Naive B cell (primary cell): ENCODE measurements at places on chromosomes 3 and 15. TPM values are rescaled to one million over a fixed set of nuclear protein-coding genes. Genes with fewer than 3 reads are reported as not detected.

GRCh38 chr3:83074485-83074884 lies 1313.0 kb upstream of the GBE1 start:
- H3K27me3 ChIP-seq: no peaks in the 10 kb centered on the region
- H3K36me3 ChIP-seq: no peaks in the 10 kb centered on the region
- no peaks in the 10 kb centered on the region for H3K4me1 ChIP-seq
- no peak for DNase-seq
- H3K27ac ChIP-seq: no peak overlapping the region

DNA sequence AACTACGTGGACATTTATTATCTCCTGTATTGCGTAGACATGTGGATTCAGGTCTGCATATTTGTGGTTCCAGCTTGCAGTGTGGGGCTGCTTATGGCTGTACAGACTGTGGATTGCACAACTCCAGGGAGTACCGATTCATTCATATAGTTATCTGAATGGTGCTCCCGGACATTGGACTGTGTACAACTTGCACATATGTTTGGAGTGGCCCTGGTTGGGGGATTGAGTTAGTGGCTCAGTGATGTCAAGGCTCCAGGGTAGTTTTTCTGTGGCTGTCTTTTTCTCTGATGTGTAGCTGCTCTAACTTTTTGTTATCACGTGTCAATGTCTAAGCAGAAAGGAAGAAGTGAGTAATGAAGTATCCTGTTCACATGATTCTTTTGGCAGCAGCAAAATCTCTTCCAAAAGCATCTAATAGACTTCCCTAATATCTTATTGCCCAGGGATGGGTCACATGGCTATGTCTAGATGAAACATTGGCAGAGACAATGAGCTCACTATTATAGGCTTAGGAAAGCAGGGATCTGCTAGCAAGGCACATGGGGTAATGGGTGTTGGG lies 15.8 kb downstream of the ST3GAL6 start:
- H3K27me3 ChIP-seq: peaks cover 4% of the 10 kb centered on the region
- H3K27ac ChIP-seq: no peak overlapping the region
- no peaks in the 10 kb centered on the region for H3K36me3 ChIP-seq
- no peaks in the 10 kb centered on the region for H3K4me1 ChIP-seq
- DNase-seq: no peak
- no peak overlapping the region for H3K4me3 ChIP-seq

MYH15 gene
- polyA plus RNA-seq: 0.05 TPM

DNA sequence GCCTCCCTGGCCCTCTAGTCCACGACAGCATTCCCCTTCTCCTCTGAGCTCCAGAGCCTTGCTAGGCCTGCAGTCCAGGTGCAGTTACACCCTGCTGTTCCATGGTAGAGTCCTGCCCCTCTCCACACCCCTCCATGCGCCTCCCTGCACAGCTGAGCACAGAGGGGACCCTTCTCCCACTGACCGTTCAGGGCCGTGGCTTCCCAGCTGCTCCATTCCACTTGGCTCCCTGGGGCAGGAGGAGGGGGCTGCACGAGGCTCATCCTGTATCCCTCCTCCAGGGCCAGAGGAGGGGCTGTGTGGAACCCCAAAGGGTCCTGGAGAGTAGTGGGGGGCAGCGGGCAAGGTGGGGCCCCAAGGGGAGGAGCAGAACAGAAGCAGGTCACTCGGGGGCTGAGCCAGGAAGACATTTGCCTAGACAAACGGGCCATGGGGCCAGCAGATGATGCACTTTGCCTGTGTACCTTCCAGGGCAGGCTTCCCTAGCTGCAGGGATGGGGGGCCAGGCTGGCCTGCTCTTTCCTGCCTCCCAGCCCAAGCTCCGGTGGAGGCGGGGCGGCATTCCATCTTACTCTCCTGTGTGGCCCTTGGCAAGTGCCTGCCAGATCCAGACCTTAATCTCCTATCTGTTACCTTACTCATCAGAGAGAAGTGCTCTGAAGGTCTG lies 20.7 kb upstream of the GOLGA6C start:
- no peak for DNase-seq
- H3K27me3 ChIP-seq: peaks cover 20% of the 10 kb centered on the region
- H3K27ac ChIP-seq: no peak overlapping the region
- H3K36me3 ChIP-seq: no peaks in the 10 kb centered on the region

XXYLT1 gene
- 3.6 TPM for polyA plus RNA-seq

DNA sequence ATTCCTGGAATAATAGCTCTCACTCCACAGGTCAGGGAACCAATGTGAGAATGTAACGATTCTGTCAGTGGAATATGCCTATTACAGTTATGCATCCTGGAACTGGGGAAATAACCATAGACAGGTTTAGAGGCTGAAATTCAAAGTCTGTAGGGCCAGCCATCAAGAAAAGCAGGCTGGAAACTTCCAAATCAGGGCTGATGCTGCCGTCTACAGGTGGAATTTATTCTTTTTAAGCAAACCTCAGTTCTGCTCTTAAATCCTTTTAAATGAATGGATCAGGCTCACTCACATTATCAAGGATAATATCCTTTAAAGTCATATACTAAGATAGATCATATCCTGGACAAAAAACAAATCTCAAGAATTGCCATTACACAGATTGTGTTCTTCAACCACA lies 699.8 kb downstream of the NR2F2 start:
- no peaks in the 10 kb centered on the region for H3K36me3 ChIP-seq
- DNase-seq: no peak
- no peaks in the 10 kb centered on the region for H3K27me3 ChIP-seq
- no peak overlapping the region for H3K27ac ChIP-seq
- H3K4me3 ChIP-seq: no peak overlapping the region

NOX5 gene
- polyA plus RNA-seq: not detected

DAZL gene
- polyA plus RNA-seq: 1.3 TPM

DNA sequence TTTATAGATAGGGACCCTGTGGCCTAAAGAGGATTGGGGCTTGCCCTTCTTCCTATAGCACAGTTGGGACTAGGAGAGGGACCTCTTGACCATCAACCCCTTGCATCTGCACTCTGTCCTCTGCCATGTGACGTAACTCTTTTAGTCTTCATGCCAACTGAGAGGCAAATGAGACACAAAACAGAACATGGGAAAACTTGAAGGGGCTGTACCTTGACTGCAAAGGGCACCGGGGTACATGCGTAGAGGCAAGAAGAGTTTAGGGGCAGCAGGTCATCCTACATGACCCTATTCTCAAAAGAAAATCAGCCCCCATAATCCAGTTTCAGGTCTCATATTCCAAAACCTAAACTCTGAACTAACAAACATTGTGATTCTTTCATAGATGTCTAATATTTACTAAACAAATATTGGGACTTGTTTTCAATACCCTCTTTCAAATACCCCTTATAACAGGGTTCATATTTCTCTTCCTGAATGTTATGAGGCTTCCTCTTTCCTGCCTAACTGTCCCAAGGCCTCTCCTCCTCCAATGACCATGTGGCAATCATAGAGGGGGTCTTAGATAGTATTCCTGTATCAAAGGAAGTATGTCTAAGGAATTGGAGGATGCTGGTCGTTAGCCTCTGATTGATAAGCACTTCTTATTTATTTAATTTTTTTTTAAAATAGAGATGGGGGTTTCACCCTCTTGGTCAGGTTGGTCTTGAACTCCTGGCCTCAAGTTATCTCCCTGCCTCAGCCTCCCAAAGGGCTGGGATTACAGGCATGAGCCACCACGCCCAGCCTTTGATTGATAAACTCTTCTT lies 20.6 kb downstream of the ACKR2 start:
- peaks cover 7% of the 10 kb centered on the region for H3K4me1 ChIP-seq
- no peak overlapping the region for H3K4me3 ChIP-seq
- no peak overlapping the region for H3K27ac ChIP-seq
- H3K36me3 ChIP-seq: no peaks in the 10 kb centered on the region
